ENCODE measurements at places on chromosomes 16 and 17.

- no peak for DNase-seq
These were observed 1.2 kb downstream of the EPN3 start for GRCh38 chr17:50533720-50534148.

- DNase-seq: no peak
These were observed 5.1 kb downstream of the NUDT16L1 start for GRCh38 chr16:4698321-4699045.

GRCh38 chr16:71610447-71610846, 15.5 kb upstream of the MARVELD3 start:
- DNase-seq: no peak

DNA sequence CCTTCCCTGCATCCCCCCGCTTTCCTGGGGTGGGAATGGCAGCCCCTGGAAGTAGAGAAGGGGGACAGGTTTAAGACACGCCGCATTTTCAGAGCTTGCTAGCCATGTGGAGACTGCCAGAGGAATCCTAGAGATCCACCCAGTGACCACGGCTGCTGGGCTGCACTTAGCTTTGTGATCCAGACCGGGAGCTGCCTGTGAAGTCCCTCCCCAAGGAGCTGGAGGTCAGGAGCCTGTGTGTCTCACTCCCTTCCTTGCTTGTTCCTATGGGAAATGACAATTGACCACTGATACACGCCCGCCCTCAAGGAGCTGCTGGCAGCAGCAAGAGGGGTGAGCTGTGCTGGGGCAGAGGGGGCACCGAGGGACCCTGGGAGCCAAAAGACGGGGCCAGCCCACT, 73.7 kb downstream of the SREBF1 start:
- DNase-seq: no peak

- no peak for DNase-seq
These were observed 19.8 kb upstream of the ADGRG1 start for GRCh38 chr16:57608462-57609113.

DNA sequence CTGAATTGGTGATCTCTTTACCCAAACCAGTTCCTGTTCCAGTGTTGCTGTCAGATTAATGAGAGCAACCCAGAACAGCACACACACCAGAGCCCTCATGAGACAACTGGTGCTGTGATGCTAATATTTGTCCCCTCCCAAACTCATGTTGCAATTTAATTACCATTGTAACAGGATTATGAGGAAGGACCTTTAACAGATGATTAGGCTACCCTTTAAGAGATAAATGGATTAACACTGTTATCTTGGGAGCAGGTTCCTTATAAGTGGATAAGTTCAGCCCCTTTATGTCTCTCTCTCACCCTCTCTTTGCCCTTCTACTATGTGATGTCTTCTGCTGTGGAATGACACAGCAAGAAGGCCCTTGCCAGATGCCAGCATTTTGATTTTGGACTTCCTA, 1.1 kb upstream of the CCDC182 start:
- no peak for DNase-seq

DNA sequence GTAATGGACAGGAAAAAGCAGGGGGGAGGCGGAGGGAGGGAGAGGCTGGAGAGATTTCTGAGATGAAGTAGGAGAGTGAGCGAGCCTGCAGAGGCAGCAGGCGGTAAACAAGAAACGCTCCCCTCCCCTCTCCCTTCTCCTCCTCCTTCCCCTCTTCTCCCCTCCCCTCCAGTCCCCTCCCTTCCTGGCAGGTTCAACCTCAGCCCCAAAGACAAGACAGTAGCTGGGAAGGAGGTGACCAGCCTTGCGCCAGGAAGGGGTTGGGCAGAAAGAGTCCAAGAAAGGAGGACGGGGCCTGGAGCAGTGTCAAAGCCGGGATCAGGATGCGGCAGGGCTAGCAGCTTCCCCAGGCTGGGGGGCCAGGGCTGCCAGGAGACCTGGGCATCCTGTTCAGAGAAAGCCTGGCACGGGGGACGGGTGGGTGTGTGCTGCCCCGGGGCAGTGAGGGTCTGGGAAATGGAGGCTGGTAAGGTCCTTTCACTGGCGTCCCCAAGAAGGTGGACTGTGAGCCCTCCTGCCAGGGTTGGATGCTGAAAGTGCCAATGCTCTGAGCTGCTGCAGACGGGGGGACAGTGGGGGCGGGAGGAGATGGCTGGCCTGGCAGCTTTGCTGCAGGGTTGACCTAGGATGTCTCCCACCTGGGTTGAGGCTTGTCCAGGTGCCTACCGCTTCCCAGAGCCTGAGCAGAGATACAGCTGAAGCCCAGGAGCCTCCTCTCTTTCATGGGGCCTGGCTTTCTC, 261.6 kb upstream of the TNRC6C start:
- DNase-seq: no peak

DNA sequence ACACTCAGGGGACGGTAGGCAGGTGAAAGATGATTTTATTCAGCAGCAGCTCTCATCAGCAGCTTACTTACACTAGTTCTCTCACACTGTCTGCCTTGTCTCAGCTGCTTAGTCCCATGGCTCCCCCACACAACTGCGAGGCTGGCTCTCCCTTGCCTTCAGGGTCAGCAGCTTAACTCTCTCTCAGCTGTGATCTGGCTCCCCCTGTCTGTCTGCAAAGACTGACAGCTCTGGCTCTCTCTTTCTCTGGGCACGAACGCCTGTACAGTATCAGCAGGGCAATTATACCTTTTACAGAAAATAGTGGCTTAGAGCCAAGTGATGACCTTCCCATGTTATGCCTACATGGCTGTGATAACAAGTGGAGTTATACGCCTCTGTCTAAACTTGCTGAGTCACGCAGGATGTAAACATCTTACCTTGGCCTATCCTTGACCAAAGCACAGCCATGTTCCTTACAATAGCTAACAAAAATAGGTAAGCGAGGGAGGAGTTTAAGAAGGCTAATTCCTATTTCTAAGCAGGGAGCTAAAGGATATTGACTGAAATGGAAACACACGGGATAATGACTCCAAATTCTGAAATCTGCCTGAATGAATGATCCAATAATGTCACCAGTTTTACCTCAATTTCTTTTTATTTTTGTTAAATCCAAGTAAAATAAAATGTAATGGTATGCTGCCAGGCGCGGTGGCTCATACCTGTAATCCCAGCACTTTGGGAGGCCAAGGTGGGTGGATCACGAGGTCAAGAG, 1.1 kb upstream of the NDUFAB1 start:
- peak; percentile 16 for DNase-seq

DNA sequence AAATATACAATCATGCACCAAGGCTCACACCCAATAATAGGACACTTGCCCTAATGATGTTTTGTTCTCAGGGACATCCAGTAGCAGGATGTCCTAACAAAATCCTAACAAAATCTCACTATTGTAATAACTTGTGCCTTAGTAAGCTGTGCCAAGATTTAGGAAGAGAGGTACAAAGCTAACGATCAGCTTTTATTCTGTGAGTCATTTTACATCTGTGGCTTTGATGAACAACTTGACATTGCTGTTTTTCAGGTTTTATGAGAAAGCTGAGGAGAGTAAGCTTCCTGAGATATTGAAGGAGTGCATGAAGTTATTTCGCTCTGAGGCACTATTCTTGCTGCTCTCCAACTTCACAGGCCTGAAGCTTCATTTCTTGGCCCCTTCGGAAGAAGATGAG, 18.9 kb downstream of the OGFOD1 start:
- DNase-seq: no peak

DNA sequence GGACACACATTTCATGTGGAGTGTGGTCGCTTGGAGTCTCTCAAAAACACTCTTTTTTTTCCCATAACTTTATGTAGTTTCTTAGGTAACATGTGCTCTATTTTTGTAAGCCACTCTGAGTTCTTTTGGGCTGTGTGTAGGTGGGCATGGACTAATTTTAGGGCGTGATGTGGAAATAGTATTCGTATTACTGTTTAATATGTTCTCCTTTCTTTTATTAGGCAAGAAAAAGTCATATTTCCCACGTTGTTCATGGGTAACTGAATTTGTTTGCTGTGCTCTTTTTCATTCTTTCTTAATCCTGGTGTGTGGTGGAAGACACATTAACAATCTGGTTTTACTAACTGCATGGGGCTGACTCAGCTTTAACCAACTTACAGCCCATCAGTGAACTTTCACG, 27.4 kb downstream of the NDEL1 start:
- no peak for DNase-seq

- DNase-seq: no peak
These were observed 471.3 kb downstream of the NPIPA7 start for GRCh38 chr16:16850274-16850673.

GRCh38 chr17:63974594-63975192, 2.0 kb upstream of the SCN4A start:
- no peak for DNase-seq

DNA sequence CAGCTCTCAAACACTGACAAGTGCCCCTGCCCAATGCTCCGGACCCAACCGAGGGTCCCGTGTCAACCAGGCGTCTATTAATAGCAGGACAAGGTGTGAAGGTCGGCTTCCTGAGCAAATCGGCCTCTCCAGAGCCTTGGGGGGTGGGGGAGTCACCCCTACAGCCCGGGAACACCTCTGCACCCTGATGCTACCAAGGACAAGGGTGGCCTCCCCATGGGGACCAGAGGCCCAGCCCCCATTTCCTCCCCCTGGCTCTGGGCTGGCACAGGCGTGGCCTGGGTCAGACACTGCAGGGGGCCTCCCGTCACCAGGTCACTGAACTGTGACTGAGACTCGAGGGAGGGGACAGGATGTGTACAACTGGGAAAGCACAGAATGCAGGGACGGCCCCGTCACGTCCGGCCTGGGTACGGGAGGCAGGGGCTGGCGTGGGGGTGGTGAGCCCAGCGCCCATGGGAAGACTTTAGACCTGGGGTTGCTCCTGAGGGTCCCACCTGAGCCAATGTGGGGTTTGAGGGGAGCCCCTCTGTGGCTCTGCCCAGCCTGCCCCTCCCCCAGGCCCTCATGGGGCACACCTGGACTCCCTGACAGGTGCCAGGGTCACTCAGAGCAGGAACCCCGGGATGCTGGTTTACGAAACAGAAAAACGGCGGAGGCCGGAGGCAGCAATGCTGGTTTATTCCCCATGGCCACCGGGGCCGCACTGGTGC, 579 bp upstream of the CYBA start:
- DNase-seq: peak; percentile 84

- DNase-seq: no peak
These were observed 13.1 kb upstream of the ABCC3 start for GRCh38 chr17:50621574-50622031.

GRCh38 chr16:79076047-79076767, 524.3 kb downstream of the MAF start:
- DNase-seq: peak; percentile 60

- no peak for DNase-seq
These were observed 113.2 kb upstream of the IRX5 start for GRCh38 chr16:54817432-54817831.

GRCh38 chr16:68420366-68420942, 27.9 kb downstream of the SMPD3 start:
- no peak for DNase-seq

DNA sequence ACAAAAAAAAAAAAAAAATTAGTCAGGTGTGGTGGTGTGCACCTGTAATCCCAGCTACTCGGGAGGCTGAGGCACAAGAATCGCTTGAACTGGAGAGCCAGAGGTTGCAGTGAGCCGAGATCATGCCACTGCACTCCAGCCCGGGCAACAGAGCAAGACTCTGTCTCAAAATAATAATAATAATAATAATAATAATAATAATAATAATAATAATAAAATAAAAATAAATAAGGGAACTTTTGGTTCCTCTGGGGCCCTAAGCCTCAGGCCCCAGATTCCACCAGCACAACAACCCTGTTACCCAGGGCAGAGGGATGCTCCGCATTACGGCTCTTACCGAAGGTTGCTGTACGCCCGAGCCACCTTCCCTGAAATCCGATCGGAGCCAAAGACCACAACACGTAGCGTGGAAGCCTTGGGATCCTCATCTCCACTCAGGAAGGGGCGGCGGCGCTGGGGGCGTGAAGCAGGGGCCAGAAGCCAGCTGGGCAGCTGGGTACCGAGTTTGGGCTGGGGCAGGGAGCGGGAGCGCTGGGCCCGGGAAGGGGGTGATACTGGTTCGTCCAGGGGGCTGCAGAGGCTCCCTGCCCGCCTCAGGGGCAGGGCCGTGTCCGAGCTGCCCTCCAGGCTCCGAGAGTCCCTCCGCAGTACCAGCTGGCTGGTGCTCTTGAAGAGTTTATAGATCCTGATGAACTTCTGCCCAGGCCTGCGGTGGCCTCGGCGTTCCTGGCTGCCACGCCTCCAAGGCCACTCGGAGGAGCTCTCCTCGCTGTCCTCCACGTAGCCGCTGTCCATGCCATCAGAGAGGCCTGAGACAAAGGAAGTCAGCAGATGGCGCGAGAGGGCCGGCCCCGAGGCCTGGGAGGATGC, 20.6 kb upstream of the PIK3R6 start:
- DNase-seq: no peak

DNA sequence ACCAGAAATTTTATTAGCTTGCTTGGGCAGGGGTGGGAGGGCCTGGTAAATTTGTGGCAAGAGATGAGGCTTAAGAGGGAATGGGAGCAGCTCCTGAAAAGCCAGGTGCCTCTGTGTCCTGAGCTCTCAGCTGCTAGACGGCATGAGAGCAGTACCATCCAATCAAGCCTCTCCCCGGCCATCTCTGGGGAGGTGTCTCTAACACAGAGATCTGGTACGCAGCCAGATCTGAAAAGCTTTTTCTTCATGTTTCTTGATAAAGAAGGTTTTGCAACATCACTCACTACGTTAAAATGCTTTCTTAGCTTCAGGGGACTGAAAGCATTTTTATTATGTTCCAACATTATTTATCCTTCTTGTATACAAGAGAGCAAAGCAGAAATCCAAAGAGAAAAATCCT, 488.2 kb downstream of the RBFOX1 start:
- no peak for DNase-seq

DNA sequence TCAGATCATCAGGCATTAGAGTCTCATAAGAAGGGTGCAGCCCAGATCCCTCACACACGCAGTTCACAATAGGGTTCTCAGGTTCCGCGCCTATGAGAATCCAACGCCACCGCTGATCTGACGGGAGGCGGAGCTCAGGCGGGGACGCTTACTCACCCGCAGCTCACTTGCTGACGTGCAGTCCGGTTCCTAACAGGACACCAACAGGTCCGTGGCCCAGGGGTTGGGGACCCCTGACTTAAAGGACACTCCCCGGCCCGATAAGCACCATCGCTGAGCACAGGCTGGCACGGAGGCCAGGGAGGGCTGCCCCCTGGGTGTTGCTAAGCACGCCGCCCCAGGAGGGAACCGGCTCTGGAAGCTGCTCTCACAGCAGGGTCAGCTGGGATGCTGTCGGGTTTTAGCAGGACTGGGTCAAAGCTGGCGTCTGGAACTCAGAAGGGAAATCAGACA, 30.1 kb upstream of the BAHCC1 start:
- DNase-seq: peak; percentile 46

DNA sequence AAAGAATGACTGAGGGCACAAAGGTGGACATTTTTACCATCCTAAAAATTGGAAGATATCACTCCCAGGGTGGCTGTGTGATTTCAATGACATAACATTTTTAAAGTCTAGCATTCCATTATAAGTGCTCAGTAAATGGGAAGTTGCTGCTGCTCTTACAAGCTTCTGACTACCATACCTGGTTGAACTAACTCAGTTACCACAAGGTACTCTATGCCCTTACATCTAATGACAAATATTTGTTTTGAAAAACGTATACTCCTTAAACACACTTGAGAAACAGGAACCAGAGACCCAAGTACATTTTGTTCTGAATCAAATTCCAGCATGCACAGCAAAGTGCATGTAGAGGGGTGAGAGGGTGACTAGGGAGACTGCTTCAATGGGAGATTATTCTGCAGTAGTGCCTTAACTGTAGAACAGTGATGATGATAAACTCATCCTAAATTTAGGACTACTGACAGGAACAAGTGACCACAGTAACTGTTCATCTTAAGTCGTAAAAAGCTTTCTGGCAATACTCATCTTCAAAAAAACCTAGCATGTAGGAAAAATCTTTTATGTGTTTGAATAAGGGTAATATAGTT, 83.5 kb downstream of the KANSL1 start:
- DNase-seq: no peak
